ENCODE measurements at places on chromosomes 5 and 9. TPM values are rescaled to one million over a fixed set of nuclear protein-coding genes. Genes with fewer than 3 reads are reported as not detected.

DNA sequence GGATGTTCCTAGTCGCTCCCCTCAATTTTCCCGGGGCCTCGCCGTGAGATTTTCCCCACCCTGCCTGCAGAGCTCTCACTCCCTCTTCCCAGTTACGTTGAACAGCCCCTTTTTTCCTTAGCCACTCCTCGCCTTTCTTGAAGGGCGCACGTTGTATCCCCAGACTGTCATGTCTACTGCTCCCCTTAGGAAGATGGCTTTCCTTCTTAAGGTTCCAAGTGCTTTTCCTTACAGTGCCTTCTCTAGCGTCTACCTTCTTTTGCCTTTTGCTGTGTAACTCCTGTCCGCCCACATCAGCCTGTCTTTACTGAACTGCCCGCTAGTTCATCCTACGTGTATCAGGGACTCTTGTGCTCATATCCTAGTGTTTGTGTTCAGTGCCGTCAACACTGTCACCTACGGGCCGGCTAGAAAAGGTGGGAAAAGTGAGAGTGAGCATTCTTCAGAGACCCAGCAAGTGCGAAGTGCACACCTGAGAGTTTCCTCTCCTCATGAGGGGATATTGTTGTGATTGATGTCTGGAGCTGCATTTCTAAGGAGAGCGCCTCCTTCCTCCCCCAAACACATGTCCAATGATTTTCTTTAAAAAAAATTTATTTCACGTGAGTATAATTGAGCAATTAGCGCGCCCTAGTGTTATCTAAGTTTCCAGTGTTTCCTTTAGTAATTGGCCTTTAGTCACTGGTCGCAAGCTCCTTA is 764 bp downstream of the CAMLG start:
- peak; percentile 25 for ATAC-seq
- H3K4me3 ChIP-seq = peak overlapping the region; percentile 90
- H3K36me3 ChIP-seq = peaks cover 39% of the 10 kb centered on the region
- no peaks in the 10 kb centered on the region for H3K27me3 ChIP-seq
- H3K4me1 ChIP-seq = peaks cover 4% of the 10 kb centered on the region

DNA sequence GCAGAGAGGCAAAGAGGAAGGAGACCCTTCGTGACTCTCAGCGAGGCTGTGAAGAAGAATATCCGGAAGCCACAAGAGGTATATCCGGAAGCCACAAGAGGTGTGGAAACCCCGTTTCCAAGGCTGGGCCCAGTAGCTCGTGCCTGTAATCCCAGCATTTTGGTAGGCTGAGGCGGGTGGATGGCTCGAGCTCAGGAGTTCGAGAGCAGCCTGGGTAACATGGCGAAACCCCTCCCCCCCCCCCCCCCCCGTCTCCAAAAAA is 612 bp upstream of the BBLN start:
- peak overlapping the region; percentile 90 for H3K27ac ChIP-seq
- ATAC-seq = peak; percentile 47
- H3K4me1 ChIP-seq = peaks cover 10% of the 10 kb centered on the region
- no peaks in the 10 kb centered on the region for H3K27me3 ChIP-seq
- peaks cover 28% of the 10 kb centered on the region for H3K36me3 ChIP-seq

DNA sequence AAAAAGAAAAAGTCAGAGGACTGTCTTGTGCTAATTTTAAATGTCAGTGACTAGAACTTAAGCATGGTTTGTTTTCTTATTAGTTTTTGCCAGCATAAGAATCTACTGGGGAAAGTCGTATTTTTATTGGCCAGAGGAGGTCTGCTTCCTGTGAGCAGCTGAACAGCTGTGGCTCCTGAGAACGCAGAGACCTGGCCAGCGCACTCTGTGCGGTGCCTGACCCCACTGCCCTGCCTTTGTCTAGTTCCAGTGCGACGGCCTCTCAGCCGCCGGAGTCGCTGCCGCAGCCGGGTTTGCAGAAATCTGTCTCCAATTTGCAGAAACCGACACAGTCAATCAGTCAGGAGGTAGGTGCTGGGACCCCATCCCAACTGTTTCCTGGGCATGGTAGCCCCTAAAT is 42.5 kb downstream of the PRRC2B start:
- H3K4me3 ChIP-seq = no peak overlapping the region
- peaks cover 14% of the 10 kb centered on the region for H3K4me1 ChIP-seq
- peaks cover 96% of the 10 kb centered on the region for H3K36me3 ChIP-seq
- no peak for ATAC-seq

DNA sequence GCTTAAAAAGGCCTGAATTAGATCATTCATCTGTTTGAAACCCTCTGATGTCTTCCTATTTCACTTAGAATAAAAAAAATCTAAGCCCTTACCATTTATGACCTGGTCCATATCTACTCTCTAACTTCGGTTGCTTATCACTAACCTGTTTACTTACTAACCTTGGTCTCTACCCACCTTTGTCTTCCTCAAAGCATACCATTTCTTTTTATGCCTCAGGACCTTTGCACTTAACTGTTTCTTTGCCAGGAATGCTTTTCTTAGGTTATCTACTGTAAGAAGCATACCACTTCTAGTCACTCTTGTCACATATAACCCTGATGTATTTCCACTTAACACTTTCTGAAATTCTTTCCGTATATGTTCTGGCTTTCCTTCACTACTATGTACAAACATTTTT is 67.0 kb downstream of the UHRF2 start:
- no peak overlapping the region for H3K27ac ChIP-seq
- H3K4me3 ChIP-seq = no peak overlapping the region
- H3K4me1 ChIP-seq = no peaks in the 10 kb centered on the region
- H3K27me3 ChIP-seq = no peaks in the 10 kb centered on the region

APC gene
- 27.5 TPM for total RNA-seq

PCDHGB2 gene
- 0.17 TPM for total RNA-seq

NMUR2 gene
- total RNA-seq = not detected

JAKMIP2 gene
- total RNA-seq = 2.4 TPM

VCP gene
- total RNA-seq = 235 TPM

LHX3 gene
- total RNA-seq = not detected

ZNF454 gene
- total RNA-seq = not detected

Data from activated T-helper 17 cell treated with anti-CD3 and anti-CD28 coated beads, Interleukin-2, amount 50 U/mL, for 72 hours (primary cell).